Psoas muscle (tissue), 8 donors: ENCODE measurements at places on chromosomes 13 and 19. TPM values are rescaled to one million over a fixed set of nuclear protein-coding genes. Genes with fewer than 3 reads are reported as not detected.

GRCh38 chr13:83515268-83516015, 366.8 kb downstream of the SLITRK1 start:
- H3K27me3 ChIP-seq = no peaks in the 10 kb centered on the region
- no peaks in the 10 kb centered on the region for H3K36me3 ChIP-seq
- no peaks in the 10 kb centered on the region for H3K4me1 ChIP-seq
- no peak overlapping the region for H3K27ac ChIP-seq

The SSBP4 gene
- total RNA-seq = 29.1 TPM

- H3K4me3 ChIP-seq = no peak overlapping the region
- peaks cover 19% of the 10 kb centered on the region for H3K4me1 ChIP-seq
- peak; percentile 74 for DNase-seq
- no peaks in the 10 kb centered on the region for H3K27me3 ChIP-seq
- H3K36me3 ChIP-seq = peaks cover 25% of the 10 kb centered on the region
Measured at GRCh38 chr19:50486823-50487515, 10.3 kb upstream of the GARIN5A start.

DNA sequence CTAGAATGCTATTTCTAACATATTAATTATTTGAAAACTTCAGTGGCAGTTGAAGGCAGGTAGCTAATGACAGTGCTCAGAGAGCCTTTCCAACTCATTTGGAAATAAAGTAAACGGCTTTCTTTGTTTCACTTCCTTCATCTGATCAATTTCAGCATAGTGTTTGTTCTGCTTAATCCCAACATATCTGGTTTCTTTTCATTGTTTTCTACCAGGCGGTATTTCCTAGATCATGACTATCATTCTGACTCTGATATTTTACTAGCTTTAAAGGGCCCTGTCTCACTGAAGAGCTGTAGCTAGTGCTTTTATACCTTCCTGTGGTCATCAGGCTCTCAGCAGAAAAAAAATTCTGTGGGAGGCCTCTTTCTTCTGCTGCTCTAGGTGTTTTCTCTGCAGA, 178.6 kb downstream of the RBM26 start:
- no peaks in the 10 kb centered on the region for H3K36me3 ChIP-seq
- H3K27ac ChIP-seq = no peak overlapping the region
- DNase-seq = no peak
- no peak overlapping the region for H3K4me3 ChIP-seq

DNA sequence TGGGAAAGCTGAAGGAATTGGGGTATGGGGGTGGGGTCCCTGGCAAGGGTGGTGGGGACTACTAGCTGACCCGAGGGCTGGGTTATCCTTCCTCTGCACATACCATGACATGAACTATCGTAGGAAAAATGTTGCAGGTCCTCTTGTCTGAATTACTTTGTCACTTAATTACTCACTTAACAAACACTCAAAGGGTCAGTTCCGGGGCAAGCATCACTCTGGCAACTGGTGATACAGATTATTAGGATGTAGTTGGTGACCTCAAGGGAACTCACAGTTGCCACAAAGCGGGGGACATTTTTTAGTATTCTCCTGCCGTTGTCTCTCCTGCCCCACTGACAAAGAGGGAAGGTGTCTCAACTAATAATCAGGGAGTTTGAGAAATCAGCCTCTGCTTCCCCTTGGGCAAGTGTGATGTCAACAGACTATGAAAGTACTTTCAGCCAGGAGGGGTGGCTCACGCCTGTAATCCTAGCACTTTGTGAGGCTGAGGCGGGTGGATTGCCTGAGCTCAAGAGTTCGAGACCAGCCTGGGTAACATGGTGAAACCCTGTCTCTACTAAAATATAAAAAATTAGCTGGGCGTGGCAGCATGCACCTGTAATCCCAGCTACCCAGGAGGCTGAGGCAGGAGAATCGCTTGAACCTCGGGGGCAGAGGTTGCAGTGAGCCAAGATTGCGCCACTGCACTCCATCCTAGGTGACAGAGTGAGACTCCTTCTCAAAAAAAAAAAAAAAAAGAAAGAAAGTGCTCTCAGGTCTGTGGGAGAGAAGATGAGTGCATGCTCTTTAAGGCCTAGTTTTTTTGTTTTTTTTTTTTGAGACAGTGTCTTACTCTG, 10.3 kb downstream of the DNAJB1 start:
- no peak overlapping the region for H3K4me3 ChIP-seq
- no peak overlapping the region for H3K27ac ChIP-seq
- H3K4me1 ChIP-seq = peaks cover 10% of the 10 kb centered on the region

The C1QTNF9 gene
- 2.9 TPM for total RNA-seq

- H3K4me1 ChIP-seq = peaks cover 88% of the 10 kb centered on the region
- no peak for DNase-seq
- peak overlapping the region; percentile 7 for H3K4me3 ChIP-seq
- no peaks in the 10 kb centered on the region for H3K27me3 ChIP-seq
- peak overlapping the region; percentile 59 for H3K27ac ChIP-seq
Measured at GRCh38 chr13:40637643-40638042, 28.8 kb downstream of the FOXO1 start.

- peaks cover 29% of the 10 kb centered on the region for H3K4me1 ChIP-seq
- H3K36me3 ChIP-seq = no peaks in the 10 kb centered on the region
- H3K27me3 ChIP-seq = no peaks in the 10 kb centered on the region
Measured at GRCh38 chr19:4519521-4520277, 1.4 kb upstream of the PLIN4 start.

DNA sequence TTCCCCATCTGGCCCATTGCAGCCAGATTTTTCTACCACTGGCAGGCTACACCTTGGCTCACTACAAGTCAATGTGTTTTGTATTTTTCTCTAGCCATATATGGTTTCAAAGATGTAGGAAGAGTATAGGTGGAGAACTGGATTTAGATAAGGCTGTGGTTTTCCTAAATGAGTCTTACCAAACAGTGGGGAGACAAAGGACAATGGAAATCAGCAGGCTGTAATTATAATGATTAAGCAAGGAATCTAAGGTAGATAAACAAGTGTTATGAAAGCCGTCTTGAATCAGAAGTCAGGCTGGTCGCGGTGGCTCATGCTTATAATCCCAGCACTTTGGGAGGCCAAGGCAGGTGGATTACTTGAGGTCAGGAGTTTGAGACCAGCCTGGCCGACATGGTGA, 11.2 kb downstream of the IGFL1 start:
- no peak overlapping the region for H3K4me3 ChIP-seq
- H3K4me1 ChIP-seq = no peaks in the 10 kb centered on the region
- H3K36me3 ChIP-seq = no peaks in the 10 kb centered on the region
- no peak for DNase-seq
- H3K27ac ChIP-seq = no peak overlapping the region

The CYP2A7 gene
- total RNA-seq = not detected

DNA sequence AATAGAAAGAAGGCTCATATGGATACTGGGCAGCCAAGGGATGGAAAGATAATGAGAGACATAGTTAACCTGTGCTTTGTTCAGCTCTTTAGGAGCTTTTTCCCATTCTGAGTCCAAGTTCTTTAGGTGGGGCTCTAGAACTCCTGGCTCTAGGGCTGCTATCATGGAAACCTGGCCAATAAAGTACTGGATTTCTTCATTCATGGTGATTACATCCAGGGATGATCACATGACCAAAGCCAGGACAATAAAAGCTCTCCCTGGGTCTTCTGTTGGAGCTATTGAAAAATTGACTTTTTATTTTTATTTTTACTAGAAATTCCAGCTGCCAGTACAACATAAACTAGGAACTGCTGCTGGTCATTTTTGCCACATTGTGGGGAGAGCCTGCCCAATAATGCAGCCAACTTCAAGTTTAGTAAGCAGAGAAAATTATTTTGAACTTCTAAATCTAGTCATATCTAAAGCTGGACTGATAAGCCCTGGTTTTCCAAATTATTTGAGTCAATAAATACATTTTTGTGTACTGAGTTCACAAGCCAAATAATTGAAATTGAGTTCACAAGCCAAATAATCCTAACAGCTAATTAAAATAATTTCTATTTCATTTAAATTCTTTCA, 224.9 kb upstream of the STARD13 start:
- peak overlapping the region; percentile 71 for H3K27ac ChIP-seq
- no peaks in the 10 kb centered on the region for H3K27me3 ChIP-seq
- DNase-seq = no peak
- H3K4me1 ChIP-seq = peaks cover 17% of the 10 kb centered on the region
- no peak overlapping the region for H3K4me3 ChIP-seq
- no peaks in the 10 kb centered on the region for H3K36me3 ChIP-seq

- H3K36me3 ChIP-seq = peaks cover 30% of the 10 kb centered on the region
- no peak overlapping the region for H3K27ac ChIP-seq
- no peak overlapping the region for H3K4me3 ChIP-seq
- DNase-seq = no peak
- no peaks in the 10 kb centered on the region for H3K4me1 ChIP-seq
- H3K27me3 ChIP-seq = no peaks in the 10 kb centered on the region
Measured at GRCh38 chr13:20512042-20512683, 13.5 kb downstream of the CRYL1 start.

The ZNF546 gene
- total RNA-seq = 9.2 TPM

DNA sequence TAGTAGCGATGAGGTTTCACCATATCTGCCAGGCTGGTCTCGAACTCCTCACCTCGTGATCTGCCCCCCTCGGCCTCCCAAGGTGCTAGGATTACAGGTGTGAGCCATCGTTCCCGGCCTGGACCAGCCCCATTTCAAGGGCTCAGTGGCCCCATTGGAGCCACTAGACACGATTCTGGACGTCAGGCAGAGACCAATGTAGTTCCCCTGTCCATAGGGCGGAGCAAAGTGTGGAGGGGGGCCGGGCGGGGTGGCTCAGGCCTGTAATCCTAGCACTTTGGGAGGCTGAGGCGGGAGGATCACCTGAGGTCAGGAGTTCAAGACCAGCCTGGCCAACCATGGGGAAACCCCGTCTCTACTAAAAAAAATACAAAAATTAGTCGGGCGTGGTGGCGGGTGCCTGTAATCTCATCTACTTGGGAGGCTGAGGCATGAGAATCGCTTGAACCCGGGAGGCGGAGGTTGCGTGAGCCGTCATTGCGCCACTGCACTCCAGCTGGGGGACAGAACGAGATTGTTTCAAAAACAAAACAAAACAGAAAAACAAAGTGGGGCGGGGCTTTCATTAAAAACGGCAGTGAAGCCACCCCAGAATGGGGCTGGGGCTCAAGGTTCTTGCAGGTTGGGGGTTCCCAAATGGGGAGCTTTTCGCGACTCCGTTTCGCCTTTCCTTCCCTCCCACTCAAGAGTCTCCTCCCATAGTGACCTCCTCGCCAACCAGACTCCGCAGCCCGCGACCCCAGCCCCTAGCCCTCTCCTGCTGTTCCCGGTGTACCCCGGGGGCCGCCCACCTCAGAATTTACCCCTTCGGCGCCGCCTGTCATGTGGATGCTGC, 758 bp upstream of the TECR start:
- H3K27ac ChIP-seq = peak overlapping the region; percentile 48
- DNase-seq = no peak
- no peaks in the 10 kb centered on the region for H3K27me3 ChIP-seq
- peak overlapping the region; percentile 76 for H3K4me3 ChIP-seq
- H3K4me1 ChIP-seq = peaks cover 22% of the 10 kb centered on the region
- peaks cover 28% of the 10 kb centered on the region for H3K36me3 ChIP-seq

DNA sequence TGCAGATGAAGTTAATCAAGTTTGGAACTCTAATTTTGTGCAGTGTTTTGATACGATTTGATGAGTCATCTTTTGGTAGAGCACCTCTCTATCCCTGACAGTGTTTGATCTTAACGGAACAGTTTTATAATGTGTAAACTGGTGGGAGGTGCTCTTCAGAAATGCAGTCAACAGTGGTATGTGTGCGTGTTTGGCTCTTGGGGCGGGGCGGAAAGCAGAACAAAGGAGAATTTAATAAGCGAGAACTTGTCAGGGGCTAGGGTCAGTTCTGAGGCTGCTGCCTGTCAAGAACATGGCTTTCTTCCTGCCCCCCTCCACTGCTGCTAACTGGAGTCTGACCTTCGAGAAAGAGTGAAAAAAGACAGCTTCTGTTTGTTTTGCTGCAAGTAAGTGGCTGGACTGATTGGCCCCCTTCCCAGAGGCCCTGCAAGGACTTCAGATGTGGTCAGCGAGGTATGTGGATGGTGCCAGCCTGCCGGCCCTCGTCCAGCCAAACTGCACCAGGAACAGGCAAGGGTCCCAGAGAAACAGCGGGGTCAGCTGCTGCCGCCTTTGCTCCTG, 40.8 kb downstream of the BBC3 start:
- no peaks in the 10 kb centered on the region for H3K27me3 ChIP-seq
- peaks cover 20% of the 10 kb centered on the region for H3K4me1 ChIP-seq
- peak; percentile 50 for DNase-seq
